ENCODE measurements at places on chromosomes 7 and 10.

GRCh38 chr7:26694141-26694540, 170.2 kb downstream of the SKAP2 start:
- no peak for DNase-seq

- DNase-seq, result no peak
These were observed 186.5 kb downstream of the ADK start for GRCh38 chr10:74337330-74338016.

GRCh38 chr10:88491314-88491713, 91.8 kb downstream of the RNLS start:
- no peak for DNase-seq

GRCh38 chr7:38107486-38107893, 70.6 kb upstream of the STARD3NL start:
- peak; percentile 61 for DNase-seq

DNA sequence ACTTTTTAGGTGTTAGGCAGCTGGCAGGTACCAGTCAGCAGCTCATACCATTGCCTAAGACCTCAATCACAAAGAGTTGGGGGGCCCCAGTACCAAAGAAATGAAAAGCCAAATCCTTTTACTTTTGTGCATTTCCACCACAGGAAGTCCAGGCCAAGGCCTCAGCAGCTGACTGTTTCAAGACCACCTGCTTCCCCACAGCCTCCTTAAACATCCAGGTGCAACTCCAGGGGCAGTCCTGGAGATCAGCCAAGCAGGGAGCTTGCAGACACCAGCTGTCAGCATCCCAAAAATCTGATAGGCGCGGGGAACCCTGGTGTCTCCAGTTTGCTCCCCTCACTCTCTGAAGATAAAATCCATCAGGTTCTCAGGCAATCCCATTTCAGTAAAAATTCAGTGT, 91.5 kb upstream of the EFCAB10 start:
- DNase-seq, result no peak

- no peak for DNase-seq
These were observed 25.0 kb upstream of the AQP1 start for GRCh38 chr7:30886608-30887011.

- DNase-seq, result no peak
These were observed 32.8 kb upstream of the DGKI start for GRCh38 chr7:137879357-137880158.

DNA sequence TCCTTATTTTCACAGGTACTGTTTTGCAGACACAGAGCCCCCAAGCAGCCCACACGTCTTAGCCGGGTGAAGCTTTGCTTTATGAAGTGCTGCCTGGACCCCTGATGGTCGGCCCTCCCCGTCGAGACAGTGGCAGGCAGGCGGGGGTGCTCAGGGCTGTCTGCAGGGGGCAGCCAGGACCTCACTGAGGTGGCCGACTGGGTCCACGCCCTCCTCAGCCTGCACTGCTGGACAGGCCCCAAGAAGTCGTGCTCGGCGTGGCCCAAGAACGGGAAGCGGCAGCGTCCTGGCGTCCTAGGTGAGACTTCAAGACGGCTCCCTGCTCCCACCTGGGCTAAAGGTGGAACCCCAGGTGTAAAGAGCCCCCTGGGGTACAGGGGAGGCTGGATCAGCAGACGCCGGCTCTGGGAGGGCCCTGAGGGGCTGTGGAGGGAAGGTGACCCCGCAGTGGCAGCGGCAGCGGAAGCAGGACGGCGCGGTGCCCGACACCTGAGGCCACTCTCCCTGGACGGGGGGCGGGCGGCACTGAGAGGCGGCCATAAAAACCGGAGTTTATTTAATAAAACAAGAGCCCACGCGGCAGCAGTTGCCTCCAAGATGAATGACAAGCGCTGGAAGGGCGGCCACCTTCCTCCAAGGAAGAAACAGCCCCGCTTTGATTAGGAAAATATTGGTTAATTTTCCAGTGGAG, 179.4 kb downstream of the ELFN1 start:
- DNase-seq, result no peak

- no peak for DNase-seq
These were observed 87.1 kb downstream of the CYP26A1 start for GRCh38 chr10:93160829-93161228.
